Osteocyte (in vitro differentiated cells): ENCODE measurements at places on chromosomes 6 and 20.

DNA sequence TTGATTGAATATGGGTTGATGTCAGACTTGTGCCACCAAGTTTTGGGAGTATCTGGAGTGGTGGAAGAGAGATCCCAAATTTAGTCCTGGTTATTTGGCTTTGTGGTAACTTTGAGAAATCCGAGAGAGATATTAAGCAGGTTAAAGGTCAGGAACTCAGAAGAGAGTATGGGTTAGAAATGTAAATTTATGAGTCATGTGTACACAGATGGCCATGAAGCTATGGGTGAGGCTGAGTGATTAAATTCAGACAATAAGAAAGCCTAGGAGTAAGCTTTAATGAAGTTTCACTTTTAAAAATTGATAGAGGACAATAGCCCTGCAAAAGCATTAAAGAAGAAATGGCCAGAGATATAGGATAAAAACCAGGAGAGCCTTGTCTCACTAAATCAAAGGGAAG is 14.3 kb downstream of the RIMS1 start:
- DNase-seq = no peak

- no peak for DNase-seq
Measured at GRCh38 chr20:51385646-51386530, 156.6 kb downstream of the NFATC2 start.

DNA sequence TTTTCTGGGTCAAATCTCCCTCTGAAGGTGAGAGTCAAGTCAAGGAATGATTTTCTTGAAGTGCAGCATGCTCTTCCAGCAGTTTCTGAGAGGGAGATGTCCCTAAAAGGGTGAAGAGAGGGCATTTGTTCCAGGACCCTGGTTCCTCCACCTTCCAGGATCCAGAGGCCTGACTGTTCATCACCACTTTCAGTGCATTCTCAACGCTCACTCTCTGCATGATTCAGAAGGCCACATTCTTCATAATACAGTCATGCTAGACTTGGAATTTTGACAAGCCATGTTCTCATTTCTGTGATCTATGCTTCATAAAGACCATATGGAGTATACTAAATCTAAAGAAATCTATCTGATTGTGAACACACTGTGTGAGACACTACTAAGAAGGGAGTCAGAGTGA is 85.1 kb downstream of the PDE7B start:
- no peak for DNase-seq

DNA sequence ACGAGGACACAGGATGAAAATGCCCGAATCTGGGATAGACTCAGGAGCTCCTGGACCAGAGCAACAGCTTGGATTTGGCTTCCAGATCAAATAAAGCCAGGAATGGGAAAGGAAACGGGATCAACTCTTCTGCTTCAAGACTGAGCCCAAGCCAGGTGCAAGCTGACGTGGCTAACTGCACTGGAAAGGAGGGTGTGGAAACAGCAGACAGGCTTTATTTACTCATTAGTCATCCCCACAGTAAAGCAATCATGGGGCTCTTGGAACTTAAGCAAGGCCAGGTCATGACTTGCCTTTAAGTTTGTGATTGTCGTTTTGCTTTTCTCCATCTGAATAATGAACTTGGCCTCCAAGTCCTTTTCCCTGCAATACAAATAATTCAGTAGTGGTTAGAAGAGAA is 45.2 kb downstream of the KIF16B start:
- DNase-seq = no peak

GRCh38 chr6:56513631-56514030 is 129.1 kb downstream of the DST start:
- no peak for DNase-seq
